ENCODE measurements at places on chromosomes 6 and 20.

DNA sequence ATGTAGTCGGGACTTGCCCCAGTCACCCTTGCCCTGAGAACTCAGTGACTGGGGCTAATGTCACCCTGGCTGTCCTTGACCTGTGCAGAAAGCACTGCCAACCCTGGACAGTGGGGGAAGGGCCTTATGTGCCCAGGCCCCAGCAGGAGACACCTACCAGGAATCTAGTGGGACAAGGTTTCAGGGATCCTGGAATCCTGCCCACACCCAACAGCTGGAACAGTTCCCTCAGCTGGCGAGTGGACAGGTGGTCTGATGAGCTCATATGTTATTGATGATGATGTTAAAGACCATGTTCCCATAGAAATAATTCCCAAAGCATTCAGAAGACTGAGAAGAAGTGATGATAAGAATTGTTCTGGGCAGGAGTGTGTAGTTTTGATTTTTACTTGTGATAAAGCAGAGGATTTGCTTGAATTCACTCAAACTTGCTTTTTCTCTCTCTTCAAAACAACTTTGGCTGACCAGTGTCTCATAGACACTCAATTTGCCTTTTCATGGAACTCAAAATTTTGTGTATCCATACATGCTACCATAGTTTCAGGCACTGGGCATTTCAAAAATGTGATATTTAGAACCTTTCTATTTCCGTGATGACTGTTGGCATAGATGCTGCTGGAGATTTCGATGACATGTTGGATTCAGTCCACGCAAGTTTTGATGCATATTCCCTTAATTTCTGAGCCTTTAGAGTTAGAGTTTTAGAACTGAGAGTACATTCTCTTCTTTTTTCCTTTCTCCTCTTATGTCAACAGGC, 79.3 kb downstream of the SLC22A3 start:
- no peak for DNase-seq

DNA sequence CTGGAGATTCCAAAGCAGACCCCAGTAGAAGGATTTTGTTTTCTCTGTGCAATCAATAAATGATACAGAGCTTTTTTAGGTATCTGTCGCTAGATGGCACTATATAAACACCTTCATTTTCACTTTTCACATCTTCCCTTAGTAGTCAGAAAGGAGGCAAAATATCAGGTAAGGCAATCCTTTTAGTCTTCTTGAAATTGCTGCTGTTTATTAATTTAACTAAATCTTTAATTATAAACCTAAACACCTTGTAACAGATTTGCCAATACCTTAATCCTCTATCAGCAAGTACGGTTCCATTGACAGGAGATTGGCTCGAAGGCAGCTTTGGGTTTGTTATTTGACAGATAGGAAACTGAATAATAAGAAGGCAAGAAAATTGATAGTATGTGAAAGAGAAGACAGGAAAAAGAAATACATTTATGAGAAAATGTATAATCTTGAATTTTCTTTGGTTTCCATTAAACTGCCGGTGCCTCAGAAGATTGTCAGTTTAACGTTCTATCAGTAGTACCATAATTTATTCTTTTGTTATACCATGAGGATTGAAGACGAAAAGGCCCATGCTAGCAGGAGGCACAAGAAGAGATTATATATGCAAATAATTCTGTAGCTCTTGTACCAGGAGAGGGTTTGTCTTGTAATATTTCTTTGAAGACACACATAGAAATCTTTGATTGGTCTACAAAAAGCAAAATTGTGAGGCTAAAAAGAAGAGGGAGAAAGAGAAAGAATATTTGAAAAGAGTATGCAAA, 23.5 kb upstream of the IBTK start:
- peak; percentile 43 for DNase-seq

DNA sequence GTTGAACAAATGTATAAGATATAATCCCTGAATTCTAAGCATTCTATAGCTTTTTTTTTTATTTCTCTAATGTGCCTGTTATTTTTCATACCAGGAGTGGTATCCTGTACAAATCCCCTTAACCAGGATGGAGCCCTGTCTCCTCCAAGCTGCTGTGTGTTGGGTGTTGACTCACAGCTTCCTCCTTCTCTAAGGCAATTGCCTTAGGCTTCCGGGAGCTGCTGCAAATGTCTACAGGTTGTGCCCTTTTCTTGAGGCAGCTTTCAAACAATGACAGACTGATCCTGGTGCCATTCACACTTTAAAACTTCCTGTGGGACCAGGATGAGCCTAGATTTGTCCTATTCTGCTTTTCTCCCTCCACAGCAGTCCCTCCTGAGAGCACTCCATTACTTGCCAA, 173.2 kb downstream of the BTBD3 start:
- no peak for DNase-seq

DNA sequence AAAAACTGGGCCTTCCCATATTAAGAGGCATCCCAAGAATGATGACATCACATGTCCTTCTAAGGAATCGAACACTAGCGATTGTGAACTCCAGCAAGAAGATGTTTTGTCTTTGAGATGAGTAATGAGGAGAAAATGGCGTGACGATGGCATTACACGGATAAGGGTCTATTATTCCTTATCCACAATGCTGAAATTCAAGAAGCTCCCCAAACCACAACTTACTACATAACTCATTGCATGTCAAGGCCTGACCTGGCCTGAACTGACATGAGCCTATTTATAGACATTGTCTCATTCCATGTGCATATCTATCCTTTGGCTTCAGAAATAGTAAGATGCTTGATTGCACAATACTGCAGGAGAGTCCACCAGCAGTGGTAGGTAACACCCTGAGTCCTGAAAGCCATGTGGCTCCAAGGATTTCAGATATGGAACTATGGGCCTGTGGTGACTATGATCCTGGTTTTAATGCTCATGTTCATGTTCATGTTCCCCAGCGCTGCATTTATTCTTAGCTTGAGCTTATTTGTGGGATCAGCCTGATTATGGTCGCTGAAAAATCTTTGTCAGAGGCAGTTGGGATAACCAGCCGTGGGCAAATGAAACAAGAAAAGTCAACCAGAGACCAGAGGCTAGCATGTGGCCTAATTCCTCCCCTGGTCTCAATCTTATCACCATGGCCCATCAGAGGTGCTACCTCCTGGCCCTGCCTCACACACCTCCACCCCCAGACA, 183.2 kb upstream of the JARID2 start:
- peak; percentile 77 for DNase-seq

GRCh38 chr6:116189472-116189871, 63.5 kb upstream of the COL10A1 start:
- DNase-seq: no peak

GRCh38 chr20:47318027-47318585, 38.4 kb downstream of the ZMYND8 start:
- DNase-seq: peak; percentile 67

DNA sequence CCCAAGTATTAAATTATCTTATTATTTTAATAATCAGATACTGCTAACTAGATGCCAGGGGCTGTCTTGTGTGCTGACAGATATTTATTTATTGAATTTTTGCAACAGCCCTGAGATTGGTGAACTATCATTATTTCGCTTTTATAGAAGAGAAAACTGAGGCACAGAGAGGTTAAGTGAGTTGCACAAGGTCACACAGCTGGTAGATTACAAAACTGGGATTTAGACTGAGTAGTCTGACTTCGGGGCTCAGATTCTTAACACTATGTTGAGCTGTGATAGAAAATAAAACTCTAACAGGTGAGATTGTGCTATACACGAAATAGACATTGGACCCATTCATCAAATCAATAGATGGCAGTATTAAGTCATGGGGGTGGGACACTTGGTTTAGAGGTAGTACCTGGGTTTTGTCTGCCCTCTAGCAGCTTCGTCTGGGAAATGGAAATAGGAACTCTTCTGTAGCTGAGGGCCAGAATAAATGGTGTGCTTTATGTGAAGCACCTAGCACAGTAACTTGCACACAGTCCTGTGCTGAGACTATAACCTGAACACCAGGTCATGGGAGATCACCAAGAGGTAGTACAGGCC, 113.4 kb downstream of the B3GAT2 start:
- DNase-seq: no peak

- DNase-seq: no peak
Observed at GRCh38 chr6:41215777-41216176, 12.4 kb upstream of the TREML4 start.

DNA sequence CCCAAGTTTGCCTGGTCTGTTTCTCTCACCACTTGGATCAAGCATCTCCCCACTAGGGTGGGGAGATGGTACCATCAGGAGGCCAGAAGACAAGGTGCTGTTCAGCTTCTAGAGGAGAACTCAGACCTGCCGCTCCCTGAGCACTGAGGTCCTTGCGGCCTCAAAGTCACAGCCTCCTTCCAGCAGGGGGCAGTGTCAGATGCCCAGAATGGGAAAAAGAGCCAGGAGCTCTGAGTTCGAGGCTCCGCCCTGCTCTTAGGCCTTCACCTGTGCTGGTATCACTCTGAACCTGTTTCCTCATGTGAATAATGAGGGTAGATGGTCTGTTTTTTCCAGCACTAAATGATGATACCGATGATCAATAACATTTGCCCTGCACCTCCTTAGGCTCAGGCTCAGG, 68.7 kb downstream of the TOX2 start:
- no peak for DNase-seq

GRCh38 chr6:34248198-34248726, 544 bp downstream of the SMIM29 start:
- DNase-seq: peak; percentile 23

DNA sequence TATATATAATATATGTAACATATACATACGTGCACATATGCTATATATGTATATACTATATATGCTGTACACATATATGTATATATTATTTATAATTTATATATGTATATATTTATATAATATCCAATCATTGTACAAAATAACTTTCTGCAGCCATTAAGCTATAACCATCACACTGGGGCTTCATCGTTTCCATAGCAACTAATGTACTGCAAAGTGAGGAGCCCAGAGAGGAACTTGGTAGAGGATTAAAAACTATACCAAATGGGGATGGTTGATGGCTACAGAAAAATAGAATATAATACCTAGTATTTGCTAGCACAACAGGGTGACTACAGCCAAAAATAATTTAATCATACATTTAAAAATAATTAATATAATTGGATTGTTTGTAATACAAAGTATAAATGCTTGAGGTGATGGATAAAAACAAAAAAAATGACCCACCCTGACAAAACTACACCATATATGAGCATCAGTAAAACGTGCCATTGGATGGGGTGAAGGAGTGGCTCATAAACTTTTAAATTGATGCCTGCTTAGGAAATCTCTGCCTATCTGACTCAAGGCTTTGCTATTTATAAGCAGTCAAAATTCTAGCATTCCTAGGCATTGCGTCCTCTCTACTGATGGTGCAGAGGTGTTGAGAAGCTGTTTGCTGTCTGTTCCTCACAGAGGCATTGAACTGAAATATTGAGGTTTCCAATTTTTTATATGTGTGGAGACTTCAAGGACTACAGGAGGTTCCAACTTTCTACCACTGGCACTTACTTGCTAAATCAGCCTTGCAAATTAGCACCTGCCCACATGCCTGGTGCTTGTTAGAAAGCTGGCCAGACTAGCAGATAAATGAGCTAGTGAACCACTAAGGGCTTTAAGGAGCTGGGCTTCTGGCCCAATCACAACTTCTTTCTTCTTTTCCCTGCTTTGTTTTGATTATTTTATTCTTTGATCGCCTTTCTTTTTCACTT, 190.1 kb downstream of the SCP2D1 start:
- DNase-seq: no peak

DNA sequence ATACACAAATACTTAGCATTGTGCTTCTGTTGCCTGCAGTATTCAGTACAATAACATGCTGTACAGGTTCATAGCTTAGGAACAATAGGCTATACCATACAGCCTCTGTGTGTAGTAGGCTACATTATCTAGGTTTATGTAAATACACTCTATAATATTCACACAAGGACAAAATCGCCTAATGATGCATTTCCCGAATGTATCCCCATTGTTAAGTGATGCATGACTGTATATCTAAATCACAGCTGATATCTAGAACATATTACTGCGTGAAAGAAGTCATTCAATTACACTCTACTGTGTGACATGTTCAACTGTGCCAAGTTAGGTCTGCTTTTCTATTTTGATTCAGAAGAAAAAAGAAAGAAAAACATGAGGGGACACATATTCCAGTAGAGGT, 633.5 kb downstream of the RFPL4B start:
- DNase-seq: no peak

- no peak for DNase-seq
Observed at GRCh38 chr20:8357703-8358102, 225.6 kb downstream of the PLCB1 start.

Data from fibroblast of skin of scalp (primary cell).